Cortex of kidney (tissue), 1 donor: ENCODE measurements at places on chromosomes 4 and X.

- DNase-seq: no peak
Measured at GRCh38 chrX:112577146-112577545, 102.6 kb downstream of the LHFPL1 start.

GRCh38 chr4:172708184-172708583 is 460.4 kb upstream of the GALNT7 start:
- DNase-seq: no peak

DNA sequence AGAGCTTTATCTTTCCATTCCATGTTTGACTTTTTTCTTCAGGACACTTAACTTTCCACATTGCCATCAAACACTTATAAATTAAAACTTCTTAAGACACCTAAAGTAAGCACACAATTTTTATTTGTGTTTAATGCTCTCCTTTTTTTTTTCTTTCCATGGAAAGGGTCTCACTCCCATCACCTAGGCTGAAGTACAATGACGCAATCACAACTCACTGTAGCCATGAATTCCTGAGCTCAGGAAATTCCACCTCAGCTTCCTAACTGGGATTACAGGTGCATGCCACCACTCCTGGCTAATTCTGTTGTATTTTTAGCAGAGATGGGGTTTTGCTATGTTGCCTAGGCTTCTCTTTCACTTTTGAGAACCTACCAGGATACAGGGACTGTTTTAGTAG is 7.3 kb downstream of the SMR3A start:
- no peak for DNase-seq

DNA sequence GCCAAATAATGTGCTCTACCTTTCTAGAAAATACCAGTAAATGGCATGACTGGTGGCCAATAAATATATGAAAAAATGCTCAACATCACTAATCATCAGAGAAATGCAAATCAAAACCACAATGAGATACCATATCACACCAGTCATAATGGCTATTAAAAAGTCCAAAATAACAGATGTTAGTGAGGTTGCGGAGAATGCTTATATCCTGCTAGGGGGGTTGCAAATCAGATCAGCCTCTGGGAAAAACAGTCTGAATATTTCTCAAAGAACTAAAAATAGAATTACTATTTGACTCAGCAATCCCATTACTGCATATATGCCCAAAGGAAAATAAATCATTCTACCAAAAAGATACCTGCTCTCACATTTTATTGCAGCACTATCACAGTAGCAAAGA is 115.1 kb downstream of the RASGEF1B start:
- no peak for DNase-seq

DNA sequence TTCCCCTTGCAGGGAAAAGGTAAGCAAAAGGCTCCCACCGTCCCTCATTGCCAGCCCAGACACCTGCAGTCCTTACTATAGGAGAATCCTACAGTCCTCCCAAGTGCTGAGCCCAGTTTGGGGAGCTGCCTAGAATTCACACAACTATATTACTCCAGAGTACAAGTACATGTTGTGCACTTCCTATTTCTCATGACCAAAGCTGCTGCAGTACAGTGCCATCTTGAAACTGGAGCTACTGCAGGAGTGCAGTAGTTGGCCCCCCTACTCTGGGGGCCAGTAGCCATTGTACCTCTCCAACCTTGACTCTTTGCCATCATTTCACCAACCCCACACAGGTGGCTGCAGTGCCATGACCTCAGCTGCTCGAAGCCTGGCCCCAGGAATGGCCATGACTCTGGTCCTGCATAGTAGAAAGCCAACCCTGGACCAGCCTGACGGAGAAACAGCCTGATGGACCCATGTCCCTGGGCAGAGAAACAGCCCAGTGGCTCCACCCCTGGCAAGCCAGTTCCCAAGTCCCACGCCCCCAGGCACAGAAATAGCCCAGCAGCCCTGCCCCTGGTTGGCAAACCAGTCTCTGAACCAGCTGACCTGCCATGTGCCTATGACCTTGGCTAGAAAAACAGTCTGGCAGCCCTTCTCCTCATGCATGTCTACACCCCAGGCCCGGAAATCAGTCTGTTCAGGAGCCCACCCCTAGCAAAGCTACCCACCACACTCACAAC is 51.9 kb downstream of the PHKA1 start:
- DNase-seq: no peak

GRCh38 chr4:64384237-64385203 is 24.7 kb downstream of the TECRL start:
- no peak for DNase-seq

- DNase-seq: no peak
Measured at GRCh38 chrX:49754233-49754857, 58.6 kb upstream of the PAGE1 start.

- no peak for DNase-seq
Measured at GRCh38 chr4:145099653-145100052, 1.5 kb downstream of the ABCE1 start.

DNA sequence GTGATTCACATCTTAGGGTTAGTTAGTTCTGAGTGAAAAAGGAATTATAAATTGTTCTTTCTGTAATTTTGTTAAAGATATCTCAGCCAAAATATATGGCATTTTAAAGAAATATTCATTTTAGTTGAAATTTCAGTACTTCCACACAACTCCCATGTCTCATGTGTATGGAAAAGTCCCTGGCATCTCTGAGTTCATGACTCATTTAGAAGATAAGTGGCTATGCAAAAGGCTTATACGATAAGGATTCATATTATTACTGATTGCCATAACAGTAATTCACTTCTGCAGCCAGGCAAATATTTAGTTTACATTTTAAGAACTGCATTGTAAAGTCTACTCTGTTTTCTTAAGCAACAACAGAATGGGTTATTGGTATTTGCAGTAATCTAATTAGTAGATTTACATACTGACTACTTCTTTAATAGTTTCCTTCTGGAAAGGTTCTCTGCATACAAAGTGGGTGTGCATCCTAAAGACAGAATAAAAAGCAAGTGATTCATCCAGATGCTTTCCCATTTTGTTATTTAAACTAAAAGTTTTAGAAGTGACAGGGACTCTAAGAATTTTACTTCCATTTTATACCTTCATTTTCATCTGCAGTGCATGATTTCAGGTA is 682.4 kb upstream of the PABPC4L start:
- no peak for DNase-seq

- no peak for DNase-seq
Measured at GRCh38 chrX:150051096-150051495, 112.8 kb upstream of the EOLA2 start.

- no peak for DNase-seq
Measured at GRCh38 chr4:52105276-52105675, 54.2 kb downstream of the SPATA18 start.

- no peak for DNase-seq
Measured at GRCh38 chr4:20813700-20814099, 113.4 kb downstream of the PACRGL start.

DNA sequence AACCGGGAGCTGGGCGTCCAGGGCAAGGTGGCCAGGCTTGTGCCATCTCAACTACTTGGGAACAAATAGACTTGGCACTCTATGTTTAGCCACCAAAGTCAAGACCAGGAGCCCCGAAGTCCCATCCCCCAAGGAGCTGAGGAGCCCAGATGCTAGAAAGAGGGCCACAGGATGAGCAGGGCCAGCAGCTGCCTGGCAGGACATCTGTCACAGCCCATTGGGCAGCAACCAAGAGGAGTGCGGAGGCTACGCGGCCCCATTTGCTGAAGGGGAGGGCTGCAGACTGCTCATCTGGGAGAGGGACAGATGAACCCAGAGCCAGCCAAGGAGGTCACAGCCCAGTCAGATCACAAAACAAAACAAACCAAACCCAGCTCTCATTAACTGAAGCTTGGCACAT is 22.9 kb upstream of the SOWAHD start:
- no peak for DNase-seq

- no peak for DNase-seq
Measured at GRCh38 chrX:123449335-123449734, 265.3 kb downstream of the GRIA3 start.

DNA sequence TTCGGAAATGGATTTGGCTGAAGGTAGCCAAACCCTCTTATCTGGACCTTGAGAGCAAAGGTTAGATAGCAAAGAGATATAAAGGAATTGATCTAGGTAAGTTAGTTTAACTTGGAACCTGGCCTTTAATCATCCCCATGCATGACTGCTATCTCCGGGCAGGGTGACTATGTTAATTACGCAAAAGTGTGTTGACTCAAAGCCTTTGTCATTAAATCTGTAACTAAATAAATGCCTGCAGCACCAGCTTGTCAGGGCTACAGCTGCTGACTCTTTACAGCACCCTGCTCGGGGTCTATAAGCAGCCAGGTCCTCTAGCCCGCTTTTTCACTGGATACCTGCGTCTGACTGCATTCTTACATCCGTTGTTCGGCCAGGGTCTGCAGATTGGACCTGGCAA is 201.7 kb downstream of the TBCK start:
- no peak for DNase-seq

DNA sequence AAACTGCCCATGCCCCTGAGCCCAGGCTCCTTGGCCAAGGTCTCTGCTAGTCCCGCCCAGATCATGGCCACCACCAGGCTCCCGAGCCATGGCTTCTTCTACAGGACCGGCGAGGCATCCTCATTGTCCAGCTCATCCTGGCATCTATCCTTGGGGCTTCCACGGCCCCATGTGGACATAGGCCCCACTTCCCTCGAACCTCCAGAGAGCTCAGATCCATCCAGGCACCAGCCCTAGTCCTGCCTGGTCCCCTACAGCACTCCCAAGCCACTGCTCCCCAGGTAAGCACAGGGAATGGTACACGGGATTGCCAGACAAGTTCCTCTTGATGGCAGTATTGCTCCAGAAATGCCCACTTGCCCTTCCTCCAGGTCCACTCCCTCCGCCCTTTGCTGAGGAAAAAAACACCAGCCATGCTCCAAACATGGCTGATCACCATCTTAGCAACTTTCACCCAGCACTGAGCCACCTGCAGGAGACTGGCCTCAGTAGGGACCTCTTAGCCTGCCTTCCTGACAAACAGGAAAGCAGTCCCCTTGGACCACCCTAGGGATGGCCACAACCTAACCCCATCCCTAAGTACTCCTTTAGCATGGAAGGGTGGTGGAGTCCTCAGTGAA is 272.1 kb upstream of the AGTR2 start:
- DNase-seq: no peak

DNA sequence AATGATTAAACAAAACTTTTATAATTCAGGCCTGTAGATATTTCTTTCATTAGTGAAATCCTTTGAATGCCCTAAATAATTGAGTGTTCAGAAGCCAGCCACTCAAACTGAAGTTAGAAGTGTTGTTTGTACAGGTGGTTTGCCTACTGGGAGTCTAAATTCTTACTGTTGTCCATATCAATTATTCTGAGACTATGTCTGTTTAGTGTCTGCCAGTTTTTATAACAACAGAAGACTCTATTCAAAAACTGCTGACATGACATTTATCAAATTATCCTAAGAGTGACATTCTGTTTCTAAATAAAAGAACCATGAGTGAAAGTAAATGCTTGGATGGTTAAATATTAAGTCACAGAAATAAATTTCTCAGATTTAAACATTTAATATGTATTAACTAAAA is 375.1 kb downstream of the FAT4 start:
- DNase-seq: no peak

DNA sequence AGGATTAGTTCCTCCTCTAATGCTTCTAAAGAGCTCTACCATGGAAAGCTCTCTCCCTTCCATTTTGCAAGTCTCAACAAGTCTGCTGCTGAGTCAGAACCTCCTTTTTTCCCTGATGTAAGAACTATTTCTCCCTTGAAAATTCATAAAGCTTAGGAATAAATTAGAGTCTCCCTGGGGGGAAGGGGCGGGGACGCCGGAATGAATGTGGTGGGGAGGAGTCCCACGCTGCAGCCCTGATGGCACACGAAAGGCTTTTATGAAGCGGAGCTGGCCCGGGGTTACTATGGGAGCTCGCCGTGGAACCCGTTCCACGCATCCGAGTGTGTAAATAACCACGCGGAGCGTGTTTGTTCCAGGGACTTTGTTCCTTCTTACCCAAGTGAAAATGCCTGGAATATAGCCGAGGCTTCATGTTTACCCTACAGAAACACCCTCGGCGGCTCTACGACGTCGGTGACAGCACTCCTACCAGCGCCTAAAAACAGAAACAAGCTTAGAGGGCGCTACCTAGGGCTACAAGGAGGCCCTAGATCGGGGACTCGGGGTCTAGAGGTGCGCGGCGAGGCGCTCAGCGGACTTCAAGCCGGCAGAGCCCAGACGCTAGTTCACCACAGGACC is 923 bp upstream of the CPEB2 start:
- DNase-seq: no peak

GRCh38 chrX:23373129-23373804 is 38.6 kb downstream of the PTCHD1 start:
- no peak for DNase-seq

GRCh38 chr4:145694929-145695328 is 15.0 kb downstream of the C4orf51 start:
- no peak for DNase-seq

DNA sequence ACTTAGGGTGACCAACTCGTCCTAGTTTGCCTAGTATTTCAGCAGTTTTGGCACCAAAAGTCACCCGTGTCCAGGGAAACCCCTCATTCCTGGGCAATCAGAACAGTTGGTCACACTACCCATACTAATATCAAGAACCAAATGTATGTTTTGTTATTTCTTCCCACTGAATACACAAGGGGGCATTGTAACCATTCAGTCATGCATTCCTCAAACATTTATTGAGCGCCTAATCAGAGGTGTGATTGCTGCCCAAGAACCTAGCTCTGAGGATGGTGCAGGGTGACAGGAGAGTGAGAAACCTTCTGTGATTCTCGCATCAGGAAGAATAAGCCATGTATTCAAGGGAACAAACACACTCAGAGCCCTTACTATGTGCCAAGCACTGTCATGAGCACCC is 69.8 kb upstream of the RAI2 start:
- no peak for DNase-seq

GRCh38 chrX:142998447-142999198 is 27.1 kb upstream of the SPANXN4 start:
- DNase-seq: no peak

DNA sequence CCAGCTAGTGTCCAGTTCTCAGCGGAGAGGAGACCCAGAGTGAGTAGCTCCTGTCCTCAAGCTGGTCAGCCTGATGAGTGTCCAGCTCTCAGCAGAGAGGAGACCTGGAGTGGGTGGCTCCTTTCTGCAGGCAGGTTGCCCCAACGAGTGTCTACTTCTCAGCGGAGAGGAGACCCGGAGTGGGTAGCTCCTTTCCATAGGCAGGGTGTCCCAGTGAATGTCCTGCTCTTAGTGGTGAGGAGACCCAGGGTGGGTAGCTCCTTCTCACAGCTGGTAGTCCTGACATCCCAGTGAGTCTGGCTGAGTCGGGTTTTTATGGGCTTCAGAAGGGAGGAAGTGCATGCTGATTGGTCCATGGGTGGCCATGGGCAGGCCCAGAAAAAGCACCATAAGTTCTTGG is 55.7 kb upstream of the NUDT6 start:
- no peak for DNase-seq

GRCh38 chr4:145001635-145002034 is 96.4 kb downstream of the ANAPC10 start:
- no peak for DNase-seq

- DNase-seq: no peak
Measured at GRCh38 chr4:165359506-165359905, 19.3 kb upstream of the CPE start.

- DNase-seq: no peak
Measured at GRCh38 chrX:41689711-41690110, 938 bp downstream of the GPR34 start.
